Right atrium auricular region (tissue), 2 donors: ENCODE measurements at places on chromosomes 16 and 17.

GRCh38 chr17:10210151-10210574 is 11.8 kb upstream of the GAS7 start:
- no peak for DNase-seq

DNA sequence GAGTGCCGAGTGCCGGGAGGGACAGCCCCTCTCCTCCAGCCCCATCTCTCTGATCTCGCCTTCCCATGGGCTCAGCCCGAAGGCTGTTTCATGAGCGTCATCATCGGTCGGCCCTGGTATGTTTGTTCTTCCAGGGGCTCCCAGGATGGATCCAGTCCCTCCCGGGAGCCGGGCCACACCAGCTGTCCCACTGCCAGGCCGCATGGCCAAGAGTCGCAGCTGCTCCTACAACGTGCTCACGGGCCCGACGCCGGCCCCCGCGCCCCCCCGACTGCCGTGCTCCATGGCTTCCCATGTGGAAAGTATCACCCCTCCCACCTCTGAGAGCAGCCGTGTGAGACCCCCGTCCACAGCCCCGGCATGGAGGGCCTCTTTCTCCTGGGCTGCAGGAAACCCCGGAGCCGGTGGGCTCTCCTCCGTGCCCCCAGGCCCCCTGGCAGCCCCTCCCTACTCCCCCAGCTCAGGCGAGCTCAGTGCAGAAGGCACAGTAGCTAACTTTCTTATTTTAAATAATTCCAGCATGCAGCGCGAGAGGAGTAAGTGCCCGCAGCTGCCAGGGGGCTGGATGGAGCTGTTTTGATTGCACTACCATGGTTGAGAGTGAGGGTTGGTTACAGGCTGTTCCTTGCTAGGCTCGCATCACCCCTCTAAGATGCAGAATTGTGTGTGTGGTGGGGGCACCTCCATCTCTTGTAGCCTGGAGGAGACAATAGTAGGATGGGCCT is 26.6 kb upstream of the GSE1 start:
- no peak for DNase-seq

DNA sequence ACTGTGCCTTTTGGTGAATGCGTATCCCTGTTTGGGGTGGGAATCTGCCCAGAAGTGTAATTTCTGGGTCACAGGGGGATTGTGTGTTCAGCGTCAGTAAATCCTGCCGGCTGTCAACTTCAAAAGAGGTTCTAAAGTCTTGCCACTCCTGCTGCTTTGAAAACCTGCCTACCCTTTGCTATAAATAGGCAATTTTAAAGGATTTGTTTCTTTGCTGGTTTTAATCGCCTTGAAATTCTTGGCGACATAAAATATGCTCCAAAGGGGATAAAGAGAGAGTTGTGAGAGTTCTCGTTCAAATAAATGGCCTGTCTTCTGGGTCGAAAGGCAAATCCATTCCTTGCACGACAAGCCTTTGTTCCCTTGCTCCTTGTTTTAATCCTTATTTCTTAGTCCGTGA is 143.4 kb downstream of the IRF8 start:
- no peak for DNase-seq

GRCh38 chr16:67164599-67165061 is at the start of gene HSF4:
Gene HSF4, plus strand, starts transcription at chr16:67164745. Its CDS starts 67 bp downstream, at chr16:67164812.
- no peak for DNase-seq

- no peak for DNase-seq
Observed at GRCh38 chr16:72311426-72311825, 139.5 kb upstream of the PMFBP1 start.

GRCh38 chr17:79812353-79813258 is 15.7 kb upstream of the CBX8 start:
- DNase-seq, result no peak

GRCh38 chr16:29760567-29761279 is 14.9 kb upstream of the C16orf54 start:
- no peak for DNase-seq

GRCh38 chr17:38917259-38917658 is 8.2 kb upstream of the LASP1NB start:
- DNase-seq, result no peak

GRCh38 chr17:77429969-77430752 is 289.4 kb downstream of the SEC14L1 start:
- peak; percentile 96 for DNase-seq

DNA sequence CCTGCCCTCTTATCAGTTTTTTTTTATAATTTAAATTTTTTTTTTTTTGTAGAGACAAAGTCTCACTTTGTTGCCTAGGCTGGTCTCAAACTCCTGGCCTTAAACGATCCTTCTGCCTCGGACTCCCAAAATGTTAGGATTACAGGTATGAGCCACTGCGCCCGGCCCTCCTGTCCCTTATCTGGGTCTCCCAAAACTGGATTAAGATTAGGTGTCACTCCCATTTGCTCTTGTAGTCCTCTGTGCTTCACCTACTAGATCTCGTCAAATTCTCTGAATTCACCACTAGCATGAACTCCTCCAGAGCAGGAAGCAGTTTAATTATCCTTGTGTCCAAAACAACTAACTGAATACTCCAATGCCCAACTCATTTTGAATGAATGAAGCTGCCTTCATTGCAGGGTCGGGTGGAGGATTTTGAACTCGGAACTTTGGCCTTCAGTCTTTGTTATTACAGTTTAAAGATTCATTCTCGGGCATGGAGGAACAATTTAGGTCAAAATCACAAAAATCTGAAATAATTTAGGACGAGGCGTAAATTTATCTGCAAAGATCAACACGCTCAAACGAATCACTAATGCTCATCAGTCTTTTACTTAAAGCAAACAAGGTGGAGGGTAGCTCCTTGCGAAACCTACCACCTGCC is 802 bp upstream of the ATXN2L start:
- no peak for DNase-seq

DNA sequence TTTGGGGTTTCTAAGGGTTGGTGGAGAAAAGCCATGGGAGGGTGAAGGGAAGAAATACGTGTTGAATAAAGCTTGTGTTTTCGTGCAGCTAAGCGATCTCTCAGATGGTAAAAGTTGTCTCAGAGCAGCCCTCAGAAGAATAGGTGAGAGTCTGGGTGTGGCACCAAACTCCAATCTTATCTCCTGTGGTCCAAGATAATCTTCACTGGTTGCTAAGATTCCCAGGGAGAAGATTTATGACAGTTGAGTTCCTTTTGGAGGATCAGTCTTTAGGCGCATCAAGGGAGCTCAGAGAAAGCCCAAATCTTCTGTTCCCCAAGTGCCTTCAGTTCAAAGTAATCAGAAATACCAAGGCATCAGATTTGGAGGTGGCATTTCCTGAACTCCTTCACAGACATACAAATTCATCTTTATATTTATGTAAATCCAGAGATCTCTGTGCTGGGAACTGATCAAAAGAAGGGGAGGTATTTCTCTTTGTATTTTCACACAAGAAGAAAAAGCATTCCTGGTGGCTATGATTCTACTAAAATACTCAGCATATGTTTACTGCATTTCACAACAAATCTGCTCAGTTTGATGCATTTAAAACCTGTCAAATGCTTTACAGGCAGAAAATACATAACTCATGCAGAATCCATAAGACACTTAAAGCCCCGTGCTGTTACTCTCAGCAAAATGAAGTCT is 102.9 kb downstream of the ABCC12 start:
- DNase-seq, result no peak

- no peak for DNase-seq
Observed at GRCh38 chr16:50021544-50021943, 3.5 kb upstream of the CNEP1R1 start.

- no peak for DNase-seq
Observed at GRCh38 chr16:51996516-51996915, 550.4 kb downstream of the TOX3 start.

DNA sequence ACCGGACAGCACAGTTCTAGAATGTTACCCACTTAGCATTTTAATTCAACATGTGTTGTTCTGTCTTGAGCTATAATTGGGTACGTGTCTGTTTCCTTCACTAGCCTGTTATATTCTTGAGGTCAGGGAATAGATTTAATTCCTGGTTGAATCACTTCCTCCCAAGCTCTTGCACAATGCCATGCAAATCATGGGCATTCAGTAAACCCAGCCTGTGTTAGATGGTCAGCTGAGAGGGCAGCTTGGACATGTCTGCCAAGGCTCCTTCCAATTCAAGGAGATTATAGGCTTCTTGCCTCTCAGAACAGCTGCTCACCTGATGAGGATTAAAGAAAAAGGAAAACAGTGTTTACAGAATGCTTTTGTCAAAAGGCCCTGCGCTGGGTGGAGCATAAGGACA is 12.6 kb downstream of the C1QTNF1 start:
- no peak for DNase-seq

DNA sequence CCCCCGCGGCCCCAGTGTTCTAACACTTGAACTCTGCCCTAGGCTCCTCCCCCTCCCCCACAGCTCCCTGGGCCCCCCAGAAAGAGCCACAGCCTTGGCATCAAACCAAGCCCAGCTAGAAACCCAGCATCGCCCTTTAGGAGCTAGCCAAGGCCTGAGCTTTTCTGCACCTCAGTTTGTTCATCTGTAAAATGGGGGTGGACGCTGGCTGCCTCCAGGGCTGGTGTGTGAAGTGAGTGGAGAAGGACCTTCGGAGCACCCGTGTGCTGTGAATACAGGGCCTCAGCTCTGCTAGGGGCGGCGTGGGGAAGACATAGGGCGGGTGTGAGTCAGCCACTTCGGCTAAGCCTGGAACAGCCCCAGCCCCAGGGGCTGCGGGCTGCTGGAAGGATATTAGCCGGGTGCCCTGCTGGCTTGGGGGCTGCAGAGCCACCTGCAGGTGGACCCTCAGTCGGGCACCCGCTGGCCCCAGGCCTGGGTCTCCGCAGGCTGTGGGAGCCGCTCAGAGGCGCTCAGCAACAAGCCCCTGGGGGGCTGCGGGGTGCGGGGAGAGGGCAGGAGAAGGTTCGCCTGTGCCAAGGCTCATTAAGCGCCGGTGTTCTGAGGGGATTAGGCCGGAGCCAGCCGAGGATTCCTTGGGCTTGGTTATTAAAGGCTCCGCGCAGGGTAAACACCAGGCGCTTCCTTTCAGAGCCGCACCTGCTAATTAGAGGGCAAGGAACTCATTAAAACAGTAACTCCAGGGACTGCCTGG is 217.0 kb upstream of the CIBAR2 start:
- DNase-seq, result no peak

- DNase-seq, result no peak
Observed at GRCh38 chr16:57797526-57798266, 4.6 kb downstream of the KIFC3 start.

GRCh38 chr17:82051776-82052637 is at the start of the genes GPS1 and RFNG:
Gene GPS1, plus strand, starts transcription at chr17:82051898. Its CDS starts 34 bp downstream, at chr17:82051932.
Gene RFNG, minus strand, starts transcription at chr17:82051811. Its CDS starts 45 bp downstream, at chr17:82051766.
- DNase-seq, result no peak

GRCh38 chr17:76449126-76449525 is 3.8 kb downstream of the UBE2O start:
- no peak for DNase-seq

- no peak for DNase-seq
Observed at GRCh38 chr17:11736613-11737312, 138.5 kb downstream of the DNAH9 start.

GRCh38 chr16:74472540-74472939 is 51.3 kb upstream of the CLEC18B start:
- DNase-seq, result no peak

DNA sequence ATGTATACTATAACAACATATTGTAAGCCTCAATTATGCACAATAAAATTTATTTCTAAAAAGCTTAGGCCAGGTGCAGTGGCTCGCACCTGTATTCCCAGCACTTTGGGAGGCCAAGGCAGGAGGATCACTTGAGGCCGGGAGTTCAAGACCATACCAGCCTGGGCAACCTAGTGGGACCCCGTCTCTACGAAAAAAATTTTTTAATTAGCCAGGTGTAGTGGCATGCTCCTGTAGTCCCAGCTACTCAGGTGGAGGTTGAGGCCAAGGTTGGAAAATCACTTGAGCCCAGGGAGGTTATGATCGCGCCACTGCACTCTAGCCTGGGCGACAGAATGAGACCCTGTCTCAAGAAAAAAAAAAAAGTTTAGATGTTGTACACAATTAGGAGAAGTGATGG is 45.5 kb downstream of the VMP1 start:
- no peak for DNase-seq
